ENCODE measurements at places on chromosomes 3 and 15.

- no peak for DNase-seq
These were observed 3.7 kb downstream of the CBLB start for GRCh38 chr3:105865016-105865623.

DNA sequence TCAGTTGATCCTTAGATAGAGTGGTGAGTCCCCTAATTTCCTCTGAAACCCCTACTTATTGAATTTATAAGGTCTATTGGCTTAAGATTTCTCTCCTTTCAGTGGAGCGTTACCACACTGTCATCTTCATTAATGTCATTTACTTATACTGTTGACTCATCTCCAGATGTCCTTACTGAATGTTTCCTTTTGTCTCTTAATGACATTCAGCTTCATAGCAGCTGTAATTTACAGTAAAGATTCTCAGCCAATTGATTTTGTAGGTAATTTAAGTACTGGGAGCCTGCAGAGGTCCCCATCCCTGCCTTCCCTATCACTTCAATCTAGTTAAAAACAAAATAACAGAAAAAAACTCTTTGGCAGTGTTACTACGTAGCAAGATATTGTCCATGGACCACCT, 18.8 kb downstream of the STX19 start:
- DNase-seq = no peak

GRCh38 chr3:178189854-178190253, 346.4 kb upstream of the KCNMB2 start:
- no peak for DNase-seq

DNA sequence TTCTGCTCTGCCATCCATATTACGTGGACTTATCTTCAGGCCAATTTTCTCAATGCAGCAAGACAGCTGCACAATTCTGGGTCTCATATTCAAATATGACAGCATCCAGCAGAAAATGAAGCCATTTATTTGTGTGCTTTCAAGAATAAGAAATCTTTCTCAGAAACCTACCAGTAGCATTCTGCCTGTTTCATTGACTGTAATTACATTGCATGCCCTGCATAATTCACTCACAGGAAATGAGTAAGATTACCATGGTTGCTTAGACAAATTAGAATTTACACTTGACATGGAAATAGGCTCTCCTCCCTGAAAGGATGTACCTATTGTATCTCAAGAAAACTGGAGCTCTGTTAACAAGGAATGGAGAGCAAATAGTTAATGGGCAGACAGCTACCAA, 346.6 kb upstream of the DCBLD2 start:
- no peak for DNase-seq

DNA sequence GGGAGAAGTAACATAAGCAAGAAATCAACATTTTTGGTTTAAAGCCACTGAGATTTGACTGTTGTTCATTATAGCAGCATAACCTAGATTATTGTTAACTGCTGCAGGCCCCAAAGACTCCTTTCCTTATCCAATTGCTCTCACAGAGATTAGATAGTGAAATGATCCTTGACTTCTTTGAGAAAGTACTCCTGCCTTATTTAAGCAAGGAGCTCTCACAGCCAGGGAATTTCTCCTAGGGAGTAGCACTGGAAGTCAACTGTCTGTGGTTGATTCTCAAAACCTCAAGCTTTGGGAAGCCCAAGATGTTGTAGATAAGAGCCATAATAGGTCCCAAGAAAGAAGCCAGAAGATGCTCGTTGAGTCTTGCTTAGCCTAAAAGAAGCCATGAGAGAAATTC, 151.8 kb upstream of the TSC22D2 start:
- no peak for DNase-seq

All from stimulated activated CD4-positive, alpha-beta T cell treated with anti-CD3 and anti-CD28 coated beads, Interleukin-1b, Interleukin-23, amount 100 ng/mL, for 1 hour (primary cell).